Fibroblast of skin of back (primary cell): ENCODE measurements at places on chromosomes 7 and 10.

DNA sequence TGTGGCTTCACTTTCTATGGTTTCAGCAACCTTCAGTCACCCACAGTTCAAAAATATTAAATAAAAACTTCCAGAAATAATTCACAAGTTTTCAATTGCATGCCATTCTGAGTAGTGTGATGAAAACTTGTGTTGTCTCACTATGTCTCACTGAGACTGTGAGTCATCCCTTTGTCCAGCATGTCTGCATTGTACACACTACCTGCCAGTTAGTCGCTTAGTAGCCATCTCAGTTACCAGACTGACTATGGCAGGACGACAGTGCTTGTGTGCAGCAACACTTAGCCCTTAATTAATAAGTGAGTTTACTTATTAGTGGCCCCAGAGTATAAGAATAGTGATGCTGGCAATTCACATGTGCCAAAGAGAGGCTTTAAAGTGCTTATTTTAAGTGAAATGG is 22.5 kb downstream of the CCDC186 start:
- peak; percentile 92 for DNase-seq

DNA sequence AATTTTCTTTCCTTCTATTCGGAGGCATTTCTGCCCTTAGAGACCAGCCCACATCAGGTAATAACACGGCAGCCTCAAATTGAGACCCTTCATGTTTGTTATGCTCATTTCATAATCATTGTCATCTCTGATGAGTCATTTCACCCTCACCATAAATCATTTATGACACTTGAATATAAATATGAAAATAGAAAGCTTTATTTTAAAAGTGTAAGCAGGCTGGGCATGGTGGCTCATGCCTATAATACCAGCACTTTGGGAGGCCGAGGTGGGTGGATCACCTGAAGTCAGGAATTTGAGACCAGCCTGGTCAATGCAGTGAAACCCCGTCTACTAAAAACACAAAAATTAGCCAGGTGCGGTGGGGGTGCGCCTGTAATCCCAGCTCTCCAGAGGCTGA is 57.4 kb upstream of the EGFR start:
- DNase-seq = no peak

GRCh38 chr7:111708072-111708471 is 145.8 kb upstream of the IMMP2L start:
- DNase-seq = no peak

- peak; percentile 100 for DNase-seq
These were observed 179.2 kb upstream of the BET1 start for GRCh38 chr7:94183289-94183749.

DNA sequence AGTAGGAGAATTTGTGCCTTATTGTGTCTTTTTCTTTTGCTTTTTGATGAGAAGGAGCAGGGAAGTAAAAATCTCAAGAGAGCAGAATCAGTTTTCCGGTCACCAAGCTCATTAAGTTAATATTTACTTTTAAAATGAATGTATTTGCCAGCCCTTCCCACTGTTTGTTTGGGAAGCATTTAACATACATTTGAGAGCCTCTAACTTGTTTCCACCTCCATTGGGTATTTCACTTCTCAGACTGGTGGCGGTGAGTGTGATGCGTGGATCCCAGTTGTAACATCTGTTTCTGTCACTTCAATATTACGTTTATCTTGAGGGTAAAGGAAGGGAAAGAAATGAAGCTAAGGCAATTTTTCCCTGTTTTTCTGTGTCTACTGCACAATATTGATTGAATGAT is 22.8 kb downstream of the CDK14 start:
- no peak for DNase-seq

DNA sequence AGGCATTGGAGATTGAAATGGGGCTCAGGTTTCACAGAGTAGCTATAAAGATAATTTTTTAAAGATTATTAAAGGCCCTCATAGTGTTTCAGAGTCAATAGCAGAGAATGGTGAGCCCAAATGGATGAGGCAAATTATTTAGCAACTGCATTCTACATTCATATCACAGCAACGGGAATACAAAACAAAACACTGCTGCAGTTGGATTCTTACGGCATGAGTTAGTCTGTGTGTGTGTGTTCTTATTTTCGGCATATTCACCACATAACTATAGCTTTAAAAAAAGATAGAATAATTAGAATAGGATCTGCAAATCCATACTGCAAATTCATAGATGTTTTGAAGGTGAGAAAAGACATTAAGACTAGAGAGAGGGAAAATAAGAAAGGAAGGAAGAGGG is 66.0 kb downstream of the SUGCT start:
- DNase-seq = peak; percentile 95

- DNase-seq = peak; percentile 54
These were observed 597.6 kb downstream of the SORCS1 start for GRCh38 chr10:106566873-106567272.

- no peak for DNase-seq
These were observed 239.8 kb upstream of the IGFBP3 start for GRCh38 chr7:46160861-46161260.

GRCh38 chr7:46559194-46559832 is 638.2 kb upstream of the IGFBP3 start:
- peak; percentile 80 for DNase-seq

DNA sequence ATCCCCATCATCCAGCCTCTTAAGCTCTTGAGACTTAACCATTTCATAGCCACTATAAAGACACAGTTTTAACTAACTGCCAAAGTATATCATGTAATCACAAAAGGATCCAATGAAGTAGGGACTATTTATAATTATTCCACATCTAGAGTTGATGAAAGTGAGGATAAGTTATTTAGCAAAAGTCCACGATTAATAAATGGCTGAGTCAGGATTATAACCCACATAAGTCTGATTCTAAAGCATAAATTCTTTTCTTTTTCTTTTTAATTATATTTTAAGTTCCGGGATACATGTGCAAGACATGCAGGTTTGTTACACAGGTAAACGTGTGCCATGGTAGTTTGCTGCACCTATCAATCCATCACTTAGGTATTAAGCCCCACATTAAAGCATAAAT is 166.1 kb downstream of the PPP1R3A start:
- DNase-seq = no peak

DNA sequence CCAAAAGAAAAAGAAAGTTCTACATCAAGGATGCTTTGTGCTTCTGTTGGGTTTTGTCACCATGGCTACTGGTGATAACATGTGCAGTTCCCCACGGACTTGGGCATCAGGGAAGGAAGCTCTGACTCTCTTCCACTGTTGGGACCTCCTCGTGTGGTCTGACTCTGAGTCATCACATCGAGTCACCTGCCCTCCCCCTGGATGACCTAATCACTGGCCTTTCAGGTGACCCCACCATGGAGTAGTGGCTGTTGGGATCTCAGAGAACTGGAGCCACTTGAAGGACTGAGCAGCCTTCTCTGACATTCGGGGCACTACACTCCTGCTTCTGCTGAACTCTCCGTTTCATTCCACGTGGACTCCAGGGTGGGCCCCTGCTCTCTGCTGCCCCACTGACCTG is 60.8 kb upstream of the DOCK1 start:
- peak; percentile 55 for DNase-seq

GRCh38 chr10:78301891-78302738 is 268.5 kb downstream of the RPS24 start:
- DNase-seq = no peak

GRCh38 chr10:1203216-1203615 is 147.0 kb downstream of the WDR37 start:
- no peak for DNase-seq

DNA sequence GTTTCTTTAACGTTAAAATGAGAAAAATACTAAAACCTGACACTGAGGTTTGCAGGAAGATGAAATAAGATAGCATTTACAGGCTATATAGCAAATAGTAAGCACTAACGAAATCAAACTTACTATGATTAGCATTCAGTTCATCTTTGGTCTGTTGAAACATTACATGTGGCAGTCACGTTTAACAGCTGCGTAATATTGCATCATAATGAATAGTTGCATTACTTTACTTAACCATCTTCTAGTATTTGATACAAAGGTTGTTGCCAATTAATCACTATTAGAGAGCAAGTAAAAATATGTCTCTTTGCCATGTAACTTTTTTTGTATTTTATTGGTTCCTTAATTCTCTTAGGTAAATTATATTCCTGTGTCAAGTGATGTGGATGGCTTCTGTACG is 131.8 kb upstream of the GHITM start:
- no peak for DNase-seq

DNA sequence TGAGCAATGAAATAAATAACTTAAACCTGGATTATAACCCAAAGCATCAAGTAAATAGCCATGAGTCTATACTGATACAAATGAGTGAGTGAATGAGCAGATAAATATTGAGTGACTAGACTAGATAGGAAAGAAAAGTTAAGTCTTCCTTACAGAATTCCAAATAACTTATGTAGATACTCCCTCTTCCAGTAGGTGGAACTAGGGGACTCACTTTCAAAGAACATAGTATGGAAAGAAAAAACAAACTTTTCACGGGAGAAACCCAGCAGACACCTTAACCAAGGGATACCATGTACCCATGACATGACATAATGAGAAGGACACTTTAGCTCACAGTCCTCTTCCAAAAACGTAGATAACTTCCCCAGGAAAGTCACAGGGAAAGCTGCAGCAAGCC is 32.2 kb downstream of the CSGALNACT2 start:
- DNase-seq = no peak

- no peak for DNase-seq
These were observed 38.5 kb upstream of the SEMA3C start for GRCh38 chr7:80957226-80957777.

GRCh38 chr7:128152721-128153120 is 88.4 kb upstream of the LEP start:
- DNase-seq = no peak

DNA sequence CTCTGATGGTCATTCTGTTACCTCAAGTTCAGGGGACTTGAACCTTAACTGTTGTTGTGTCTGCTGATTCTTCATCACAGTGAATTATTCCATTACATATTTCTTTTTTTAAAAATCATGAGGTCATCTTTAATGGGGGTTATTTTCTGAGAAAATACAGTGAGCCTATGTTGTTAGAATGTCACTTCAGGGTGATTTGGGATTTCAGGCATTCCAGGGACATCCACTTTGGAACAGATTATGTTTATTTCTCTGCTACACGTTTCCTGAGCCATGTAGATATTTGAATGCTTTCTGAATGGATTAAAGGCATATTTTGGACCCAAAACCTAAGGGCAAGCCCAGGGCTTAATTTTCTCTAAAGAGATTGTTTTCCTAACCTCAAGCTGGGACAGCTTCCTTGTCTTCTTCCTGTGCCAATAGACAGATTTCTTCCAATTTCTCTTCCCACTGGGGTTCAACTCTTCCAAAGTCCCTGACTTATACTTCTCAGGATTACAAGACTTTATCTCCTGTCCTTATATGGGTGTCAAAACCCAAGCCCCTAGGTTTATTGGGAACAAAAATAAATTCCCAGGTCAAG is 271.7 kb downstream of the ARHGAP12 start:
- DNase-seq = peak; percentile 87

- DNase-seq = no peak
These were observed 185.1 kb downstream of the SEMA3D start for GRCh38 chr7:85001495-85002345.

GRCh38 chr7:69047151-69047754 is 551.0 kb upstream of the AUTS2 start:
- DNase-seq = no peak

DNA sequence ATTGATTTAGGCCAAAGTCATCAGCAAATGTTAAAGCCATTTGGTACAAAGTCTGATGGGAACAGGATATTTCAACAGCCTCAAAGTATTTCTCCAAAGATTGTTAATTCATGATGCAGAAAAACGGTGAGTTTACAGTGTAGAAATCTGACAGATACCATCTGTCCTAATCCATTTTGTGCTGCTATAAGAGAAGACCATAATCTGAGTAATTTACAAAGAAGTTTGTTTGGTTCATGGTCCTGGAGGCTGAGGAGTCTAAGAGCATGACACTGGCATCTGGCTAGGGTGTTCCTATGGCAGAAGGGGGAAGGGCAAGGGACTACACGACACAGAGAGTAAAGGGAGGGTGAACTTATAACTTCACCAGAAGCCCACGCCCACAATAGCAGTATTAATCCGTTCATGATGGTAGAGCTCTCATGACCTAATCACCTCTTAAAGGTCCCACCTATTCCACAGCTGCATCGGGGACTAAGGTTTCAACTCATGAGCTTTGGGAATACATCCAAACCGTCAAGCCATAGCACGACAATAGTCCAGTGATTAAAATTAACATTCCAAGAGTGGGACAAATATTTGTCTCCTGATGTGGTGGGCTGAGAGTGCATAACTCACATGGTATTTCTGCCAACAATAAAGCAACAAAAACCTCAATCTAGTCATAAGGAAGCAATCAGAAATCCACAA is 298.6 kb upstream of the AKR1E2 start:
- DNase-seq = peak; percentile 93

- peak; percentile 90 for DNase-seq
These were observed 297.3 kb upstream of the LYZL1 start for GRCh38 chr10:28991333-28992270.

GRCh38 chr7:100546129-100546925 is 7.3 kb downstream of the AGFG2 start:
- no peak for DNase-seq

DNA sequence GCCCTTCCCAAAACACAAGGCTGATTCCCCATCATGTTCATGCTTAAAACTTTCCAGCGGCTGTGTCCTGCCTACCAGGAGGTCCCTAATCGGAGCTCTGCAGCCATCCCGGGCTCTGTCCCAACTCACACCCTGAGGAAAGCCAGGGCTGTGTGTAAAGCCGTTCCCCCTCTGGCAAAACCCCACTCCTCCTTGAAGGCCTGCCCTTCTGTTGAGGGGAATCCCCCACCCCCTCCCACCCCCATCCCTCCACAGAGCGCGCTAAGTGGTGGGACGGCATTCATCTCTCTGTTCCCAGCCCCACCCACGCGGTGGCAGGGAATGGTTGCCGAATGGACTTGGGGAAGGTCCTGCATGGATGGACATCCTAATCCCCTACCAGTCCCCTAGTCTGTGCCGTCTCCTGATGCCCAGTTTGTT is 667 bp upstream of the TMEM120A start:
- no peak for DNase-seq

DNA sequence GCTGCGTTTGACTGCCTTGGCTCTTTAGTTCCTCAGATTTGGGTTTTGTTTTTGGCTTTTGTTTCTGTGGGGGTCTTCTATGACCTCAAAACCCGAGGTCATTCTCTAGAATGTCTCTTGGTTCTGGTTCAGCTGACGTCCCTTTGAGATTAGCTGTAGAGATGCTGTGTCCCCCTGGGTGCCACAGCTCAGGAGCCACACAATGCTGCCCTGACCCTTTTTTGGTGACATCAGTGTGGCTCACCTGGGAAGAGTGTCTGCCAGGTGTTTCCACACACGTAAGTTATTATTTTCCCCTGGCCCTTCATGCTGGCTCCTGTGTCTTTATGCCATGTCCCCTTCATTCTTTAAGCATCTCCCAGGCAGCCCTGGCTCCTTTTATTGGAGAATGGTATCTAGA is 89.8 kb upstream of the DDC start:
- DNase-seq = no peak

- no peak for DNase-seq
These were observed 396.1 kb upstream of the KLF6 start for GRCh38 chr10:4181081-4181480.

DNA sequence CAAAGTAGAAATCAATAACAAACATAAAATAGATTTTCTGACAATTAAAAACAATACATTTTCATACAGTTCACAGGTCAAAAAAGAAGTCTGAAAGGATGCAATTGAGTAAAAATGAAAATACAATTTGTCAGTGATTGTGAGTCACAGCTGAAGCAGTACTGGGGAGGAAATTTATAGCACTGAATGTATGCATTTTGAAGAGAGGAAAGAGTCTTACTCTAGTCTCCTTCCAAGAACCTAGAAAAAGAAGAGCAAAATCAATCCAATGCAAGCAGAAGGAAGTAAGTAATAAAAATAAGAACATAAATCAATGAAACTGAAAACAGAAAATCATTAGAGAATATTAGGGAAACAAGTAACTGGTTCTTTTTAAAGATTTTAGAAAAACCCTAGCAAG is 507.2 kb upstream of the IGFBP3 start:
- DNase-seq = peak; percentile 19
